KG1 (cell line): ENCODE measurements at places on chromosomes 1 and 21.

DNA sequence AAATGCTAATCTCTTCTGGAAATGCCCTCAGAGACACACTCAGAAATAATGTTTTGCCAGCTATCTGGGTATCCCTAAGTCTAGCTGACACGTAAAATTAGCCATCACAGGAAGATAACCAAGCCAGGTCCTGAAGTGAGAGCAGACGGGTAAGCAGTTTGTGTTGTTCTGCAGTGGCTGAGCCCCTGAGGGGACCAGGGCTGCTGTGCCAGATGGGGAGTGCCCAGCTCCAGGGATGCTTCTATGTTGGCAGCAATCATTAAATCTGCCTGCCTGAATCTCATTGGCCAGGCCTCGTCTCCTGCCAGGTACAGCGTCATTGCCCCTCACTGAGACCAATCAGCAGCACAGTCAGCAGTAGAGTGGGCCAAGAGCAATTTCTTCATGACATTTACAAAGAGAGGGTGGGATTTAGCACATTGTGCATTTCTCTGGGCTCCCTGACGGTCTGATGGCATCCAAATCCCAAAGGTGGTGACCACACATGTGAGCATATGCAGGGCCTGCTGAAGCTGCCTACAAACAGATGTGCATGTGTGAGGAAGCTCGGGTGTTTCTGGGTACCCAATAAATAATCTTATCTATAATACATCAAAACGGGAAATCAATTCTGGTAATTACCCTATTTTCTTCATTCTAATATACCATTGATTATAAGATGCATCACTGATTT lies 58.7 kb upstream of the LRRN2 start:
- DNase-seq = no peak

GRCh38 chr1:17215545-17215890 lies 10.6 kb downstream of the PADI1 start:
- DNase-seq = no peak

- no peak for DNase-seq
Observed at GRCh38 chr1:77511440-77511840, 171.0 kb downstream of the ZZZ3 start.

GRCh38 chr1:55064071-55064581 lies 24.8 kb downstream of the PCSK9 start:
- no peak for DNase-seq

DNA sequence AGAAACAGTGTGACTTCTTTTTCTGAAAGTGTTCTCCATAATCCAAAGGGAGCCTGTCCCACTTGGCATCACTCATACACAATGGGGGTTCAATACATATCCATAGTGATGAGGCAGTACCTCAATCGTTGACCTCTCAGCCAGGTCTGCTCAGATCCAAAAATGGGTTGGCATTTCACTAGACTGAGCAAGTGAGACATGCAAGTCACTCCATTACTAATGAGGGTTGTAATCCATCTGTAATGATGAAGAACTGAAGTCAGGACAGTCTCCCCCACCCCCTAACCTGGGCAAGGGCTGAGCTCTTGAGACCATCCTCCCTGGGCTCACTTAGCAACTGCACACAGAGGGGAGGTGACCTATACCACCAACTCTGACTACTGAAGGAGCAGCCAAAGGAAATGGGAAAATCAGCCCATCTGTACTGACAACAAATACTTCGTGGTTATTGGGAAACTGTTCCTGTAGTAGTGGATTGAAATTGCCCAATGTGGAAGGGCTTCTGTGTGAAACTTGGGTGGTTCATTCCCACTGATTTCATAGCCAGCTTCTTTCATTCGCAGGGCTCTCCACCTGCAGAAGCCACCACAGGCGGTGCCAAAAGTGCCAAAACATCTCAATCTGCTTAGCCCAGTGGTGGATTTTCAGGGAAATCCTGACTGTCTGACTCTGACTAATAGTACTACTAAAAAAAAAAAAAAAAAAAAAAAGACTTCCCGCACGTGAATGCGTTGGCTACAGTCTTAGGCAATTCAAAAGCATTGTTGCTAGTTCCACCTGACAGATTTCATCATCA lies 5.0 kb downstream of the NGF start:
- no peak for DNase-seq

GRCh38 chr21:46550116-46550941 lies 54.6 kb downstream of the S100B start:
- DNase-seq = no peak

GRCh38 chr1:159955456-159955855 lies 1.4 kb upstream of the SLAMF9 start:
- no peak for DNase-seq

DNA sequence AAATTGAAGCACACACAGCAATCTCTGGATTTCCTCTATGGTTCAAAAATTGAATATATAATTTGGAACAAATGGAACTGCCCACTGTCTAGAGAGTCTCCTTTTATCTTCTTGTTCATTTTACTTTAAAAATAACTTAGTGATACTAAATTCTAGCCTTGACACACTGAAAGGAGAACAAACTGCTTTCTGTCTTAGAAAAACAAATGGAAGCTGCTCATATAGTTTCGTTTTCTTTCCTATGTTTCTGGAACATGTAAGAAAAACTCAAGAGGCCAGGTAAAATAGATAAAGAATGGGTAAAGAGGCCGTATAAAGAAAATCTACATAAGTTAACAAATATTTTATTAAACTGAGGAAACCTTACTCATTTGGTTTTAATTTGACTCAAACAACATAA lies 332.7 kb downstream of the NEGR1 start:
- DNase-seq = no peak

- no peak for DNase-seq
Observed at GRCh38 chr1:234507626-234508387, 28.8 kb upstream of the TARBP1 start.

DNA sequence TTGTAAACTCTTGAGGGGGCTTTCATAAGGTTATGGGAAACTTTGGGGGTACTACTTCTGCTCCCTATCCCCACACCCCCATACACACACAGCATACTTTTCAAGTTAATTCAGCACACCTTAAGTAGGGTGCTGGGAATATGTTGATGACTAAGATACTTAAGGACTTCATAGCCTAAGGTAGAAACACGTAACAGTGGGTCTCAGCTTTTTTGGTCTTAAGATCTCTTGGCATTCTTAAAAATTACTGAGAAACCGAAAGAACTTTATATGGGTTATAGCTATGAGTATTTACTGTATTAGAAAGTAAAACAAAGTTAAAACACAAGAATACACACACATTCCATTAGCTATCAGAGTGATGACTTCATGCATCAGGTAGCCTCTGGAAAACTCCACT lies 2.1 kb downstream of the OTUD3 start:
- no peak for DNase-seq

- DNase-seq = no peak
Observed at GRCh38 chr1:24960071-24960801, 30.2 kb upstream of the RUNX3 start.

- DNase-seq = no peak
Observed at GRCh38 chr1:25197235-25197975, 34.9 kb downstream of the SYF2 start.

DNA sequence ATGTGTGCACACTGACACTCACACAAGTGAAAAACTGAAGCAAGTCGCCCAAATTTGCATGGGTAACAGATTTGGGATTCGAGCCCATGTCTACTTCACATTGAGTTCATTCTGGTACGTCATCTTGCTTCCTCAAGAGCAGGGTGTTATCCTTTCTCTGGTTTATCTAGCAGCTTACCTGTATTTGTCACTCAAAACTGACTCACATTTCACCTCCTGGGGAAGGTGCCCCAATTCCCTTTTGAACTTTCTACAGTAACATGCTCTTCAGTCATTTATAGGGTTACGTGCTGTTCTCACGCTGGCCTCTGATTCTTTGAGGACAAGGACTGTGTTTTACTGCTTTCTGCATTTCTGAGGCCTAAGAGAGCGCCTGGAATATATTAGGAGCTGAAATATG lies 162.8 kb downstream of the PDE4B start:
- no peak for DNase-seq

- no peak for DNase-seq
Observed at GRCh38 chr21:33101300-33101911, 31.5 kb downstream of the OLIG1 start.

DNA sequence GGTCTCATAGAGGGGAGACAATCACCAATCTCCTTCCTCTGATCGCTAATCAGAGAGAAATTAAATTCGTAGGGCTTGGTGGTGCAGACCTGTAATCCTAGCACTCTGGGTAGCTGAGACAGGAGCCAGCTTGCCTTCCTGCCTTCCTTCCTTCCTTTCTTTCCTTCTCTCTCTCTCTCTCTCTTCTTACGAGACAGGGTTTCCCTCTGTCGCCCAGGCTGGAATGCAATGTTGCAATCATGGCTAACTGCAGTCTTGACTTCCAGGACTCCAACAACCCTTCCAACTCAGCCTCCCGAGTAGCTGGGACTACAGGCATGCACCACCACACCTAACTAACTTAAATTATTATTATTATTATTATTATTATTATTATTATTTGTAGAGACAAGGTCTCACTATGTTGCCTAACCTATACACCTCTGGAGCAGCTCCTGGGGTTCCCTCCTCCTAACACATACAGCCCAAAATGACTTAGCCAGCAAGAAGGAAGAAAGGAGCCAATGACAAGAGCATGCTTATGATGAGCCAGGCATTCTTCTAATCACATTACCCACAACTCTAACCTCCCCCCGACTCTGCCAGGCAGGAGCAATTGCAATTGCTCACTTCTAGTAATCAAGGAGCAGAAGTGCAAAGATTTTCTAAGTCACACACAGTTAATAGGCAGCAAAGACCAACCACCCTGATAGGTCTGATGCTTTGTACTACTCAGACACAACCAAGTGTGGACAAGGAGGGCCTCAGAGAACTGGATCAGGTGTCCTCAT lies 105.4 kb upstream of the F3 start:
- no peak for DNase-seq

- no peak for DNase-seq
Observed at GRCh38 chr1:172373864-172374263, 46.6 kb upstream of the C1orf105 start.

- DNase-seq = no peak
Observed at GRCh38 chr21:35882791-35883240, 177.5 kb downstream of the SETD4 start.
